ENCODE measurements at places on chromosomes 2 and 18. TPM values are rescaled to one million over a fixed set of nuclear protein-coding genes. Genes with fewer than 3 reads are reported as not detected.

TUBB6 gene
- 8.0 TPM for total RNA-seq

CAD gene
- 30.0 TPM for total RNA-seq

OSBPL6 gene
- 0.67 TPM for total RNA-seq

SNED1 gene
- 72.1 TPM for total RNA-seq

IL36RN gene
- not detected for total RNA-seq

CDH7 gene
- total RNA-seq, result not detected

IAH1 gene
- 43.6 TPM for total RNA-seq

OTOF gene
- total RNA-seq, result 0.87 TPM

CDCA7 gene
- total RNA-seq, result 3.1 TPM

KATNAL2 gene
- total RNA-seq, result 0.97 TPM

ARL4C gene
- total RNA-seq, result 393 TPM

ZNF521 gene
- 1.1 TPM for total RNA-seq

TOGARAM2 gene
- total RNA-seq, result 4.2 TPM

RSAD2 gene
- 4.7 TPM for total RNA-seq

MOGAT1 gene
- not detected for total RNA-seq

DNAH7 gene
- total RNA-seq, result 0.37 TPM

LYPD6B gene
- 1.4 TPM for total RNA-seq

ZNF892 gene
- total RNA-seq, result 2.0 TPM

INHBB gene
- total RNA-seq, result not detected

SIX2 gene
- not detected for total RNA-seq

PIEZO2 gene
- total RNA-seq, result not detected

RAB6D gene
- not detected for total RNA-seq

FAHD2A gene
- 19.1 TPM for total RNA-seq

POTEI gene
- not detected for total RNA-seq

FEZ2 gene
- total RNA-seq, result 11.4 TPM

LRP2 gene
- not detected for total RNA-seq

LHCGR gene
- not detected for total RNA-seq

NGEF gene
- not detected for total RNA-seq

CACNB4 gene
- 0.65 TPM for total RNA-seq

CIDEA gene
- not detected for total RNA-seq

DES gene
- total RNA-seq, result not detected

CSRNP3 gene
- total RNA-seq, result not detected

SATB2 gene
- total RNA-seq, result 0.05 TPM

NT5C1B gene
- not detected for total RNA-seq

CAPN13 gene
- not detected for total RNA-seq

KDM3A gene
- 161 TPM for total RNA-seq

CDH19 gene
- total RNA-seq, result not detected

LBX2 gene
- not detected for total RNA-seq

DSEL gene
- total RNA-seq, result 1.1 TPM

ZSWIM2 gene
- not detected for total RNA-seq

EPHA4 gene
- 88.2 TPM for total RNA-seq
